ENCODE measurements at places on chromosomes 1 and 21. TPM values are rescaled to one million over a fixed set of nuclear protein-coding genes. Genes with fewer than 3 reads are reported as not detected.

DNA sequence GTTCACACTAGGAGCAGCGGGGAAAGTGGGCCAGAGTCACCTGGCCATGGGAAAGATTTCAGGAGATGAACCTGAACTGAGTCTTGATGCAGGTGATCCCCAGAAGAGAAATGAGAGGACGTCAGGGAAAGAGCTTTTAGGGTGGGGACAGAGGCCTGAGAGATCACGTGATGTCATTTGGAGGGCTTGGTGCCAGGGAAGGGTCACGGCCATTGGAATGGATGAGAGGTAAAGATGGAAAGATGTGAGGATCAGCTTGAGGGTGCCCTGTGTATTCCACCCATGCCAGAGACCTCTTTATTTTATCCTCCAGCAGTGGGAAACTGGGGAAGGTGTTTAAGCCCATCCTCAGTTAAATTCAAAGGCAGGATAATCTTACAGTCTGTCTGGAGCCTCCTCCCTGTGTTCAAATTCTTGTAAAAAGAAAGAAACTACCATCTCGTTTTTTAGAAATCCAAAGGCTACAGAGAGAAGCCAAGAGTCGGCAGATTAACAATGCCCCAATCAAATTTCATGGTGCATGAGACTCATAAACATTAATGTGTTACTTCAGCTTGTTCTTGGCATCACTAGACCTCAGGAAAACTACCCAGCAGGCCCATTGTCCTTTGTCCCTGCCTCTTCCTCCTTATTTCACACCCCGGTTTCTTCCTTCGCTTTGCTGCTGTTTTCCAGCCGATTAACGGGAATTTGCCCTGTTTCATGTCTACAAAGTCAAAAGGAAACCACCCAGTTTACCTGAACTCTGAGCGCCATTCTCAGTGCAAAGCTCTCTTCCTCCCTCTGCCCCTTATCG, 93.1 kb upstream of the LRRC8D start:
- no peaks in the 10 kb centered on the region for H3K27me3 ChIP-seq
- H3K27ac ChIP-seq = no peak overlapping the region
- no peaks in the 10 kb centered on the region for H3K36me3 ChIP-seq
- no peak for DNase-seq
- H3K4me1 ChIP-seq = no peaks in the 10 kb centered on the region

- no peak for DNase-seq
- no peak overlapping the region for H3K4me3 ChIP-seq
- no peak overlapping the region for H3K27ac ChIP-seq
Measured at GRCh38 chr1:159229896-159230295, 25.2 kb downstream of the ACKR1 start.

- H3K36me3 ChIP-seq = peaks cover 29% of the 10 kb centered on the region
- peak overlapping the region; percentile 69 for H3K27ac ChIP-seq
- H3K4me1 ChIP-seq = no peaks in the 10 kb centered on the region
- no peak for DNase-seq
- H3K27me3 ChIP-seq = no peaks in the 10 kb centered on the region
Measured at GRCh38 chr21:43658769-43659135, 536 bp downstream of the HSF2BP start.

- no peak overlapping the region for H3K27ac ChIP-seq
- peaks cover 27% of the 10 kb centered on the region for H3K4me1 ChIP-seq
- DNase-seq = no peak
- H3K36me3 ChIP-seq = no peaks in the 10 kb centered on the region
- H3K27me3 ChIP-seq = no peaks in the 10 kb centered on the region
Measured at GRCh38 chr1:17600321-17600720, 60.8 kb downstream of the ARHGEF10L start.

GRCh38 chr1:64471218-64472039, 1.5 kb downstream of the CACHD1 start:
- DNase-seq = peak; percentile 65
- no peaks in the 10 kb centered on the region for H3K27me3 ChIP-seq
- H3K36me3 ChIP-seq = no peaks in the 10 kb centered on the region
- no peaks in the 10 kb centered on the region for H3K4me1 ChIP-seq
- H3K27ac ChIP-seq = peak overlapping the region; percentile 60

- no peak for DNase-seq
- no peaks in the 10 kb centered on the region for H3K27me3 ChIP-seq
- H3K4me3 ChIP-seq = no peak overlapping the region
- peaks cover 3% of the 10 kb centered on the region for H3K4me1 ChIP-seq
- peaks cover 54% of the 10 kb centered on the region for H3K36me3 ChIP-seq
Measured at GRCh38 chr1:31038360-31038759, 27.2 kb downstream of the PUM1 start.

The MEGF6 gene
- 0.08 TPM for total RNA-seq

The FCN3 gene
- total RNA-seq = not detected

The ARHGEF2 gene
- 167 TPM for total RNA-seq

The CFHR2 gene
- not detected for total RNA-seq

All from SJCRH30 (cell line).